ENCODE measurements at places on chromosomes 2 and 18. TPM values are rescaled to one million over a fixed set of nuclear protein-coding genes. Genes with fewer than 3 reads are reported as not detected.

The CCDC74B gene
- 1.0 TPM for total RNA-seq

The SP100 gene
- total RNA-seq = 38.8 TPM

The NDC80 gene
- total RNA-seq = 9.4 TPM

The SPATA3 gene
- not detected for total RNA-seq

The SERPINB10 gene
- total RNA-seq = 7.0 TPM

The EPC2 gene
- total RNA-seq = 45.2 TPM

The INHA gene
- 1.5 TPM for total RNA-seq

The TUBB8B gene
- not detected for total RNA-seq

The CCDC141 gene
- total RNA-seq = 39.1 TPM

The TTN gene
- 5,137 TPM for total RNA-seq

The WNT10A gene
- total RNA-seq = 5.7 TPM

The TMEM214 gene
- 21.0 TPM for total RNA-seq

The KCNE4 gene
- 6.7 TPM for total RNA-seq

GRCh38 chr2:16441431-16441830, 224.2 kb downstream of the CYRIA start:
- no peak for DNase-seq

- DNase-seq = peak; percentile 45
Observed at GRCh38 chr2:238528953-238529781, 102.4 kb downstream of the ASB1 start.

DNA sequence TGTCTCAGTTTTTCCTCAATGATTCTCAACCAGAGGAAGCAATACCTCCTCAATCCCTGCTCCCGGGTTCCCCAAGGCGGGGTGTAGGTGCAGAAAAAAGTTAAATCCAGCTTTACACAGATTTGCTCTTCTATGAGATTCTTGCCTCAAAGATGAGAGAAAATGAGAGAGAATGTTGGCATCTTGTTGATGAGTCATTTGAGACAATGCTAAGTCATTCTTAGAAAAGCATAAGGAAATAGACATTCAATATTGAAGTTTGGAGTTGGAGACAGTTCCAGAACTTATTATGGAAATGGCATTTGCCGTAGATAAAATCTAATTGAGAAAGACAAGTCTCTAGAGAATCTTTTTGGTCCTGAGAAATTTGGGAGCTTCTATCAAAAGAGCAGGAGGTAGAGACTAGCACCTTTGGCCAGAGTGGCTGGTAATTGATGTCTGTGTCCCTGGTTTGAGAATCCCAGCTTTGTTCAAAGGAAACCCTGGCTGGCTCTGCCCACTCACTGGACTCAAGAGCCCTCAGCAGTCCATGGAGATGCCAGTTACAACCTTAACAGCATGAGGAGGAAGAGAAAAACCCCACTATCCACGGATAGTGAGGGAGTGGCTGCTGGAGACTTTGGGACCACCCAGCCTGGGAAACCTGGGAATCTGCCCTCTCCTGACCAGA, 181.2 kb downstream of the FAM124B start:
- no peak for DNase-seq

GRCh38 chr2:239225371-239225851, 175.4 kb downstream of the HDAC4 start:
- no peak for DNase-seq

DNA sequence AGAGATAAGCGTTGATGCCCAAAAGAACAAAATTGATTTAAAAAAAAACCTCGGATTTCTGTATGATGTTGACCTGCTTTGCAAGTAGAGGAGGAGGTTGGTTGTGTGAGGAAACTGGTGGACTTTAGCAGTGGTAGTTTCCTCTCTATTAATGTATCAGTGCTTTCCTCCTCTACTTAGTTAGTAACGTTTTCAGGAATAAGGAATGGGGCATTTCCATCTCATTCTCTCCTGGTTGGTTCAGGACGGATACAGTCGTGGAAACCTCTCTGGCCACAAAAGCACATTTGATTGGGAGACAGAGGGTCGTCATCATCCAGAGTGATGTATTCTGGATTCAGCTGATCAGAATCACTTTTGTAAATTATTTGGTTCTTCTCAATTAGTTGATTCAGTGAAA, 1.5 kb downstream of the FHOD3 start:
- DNase-seq = no peak

DNA sequence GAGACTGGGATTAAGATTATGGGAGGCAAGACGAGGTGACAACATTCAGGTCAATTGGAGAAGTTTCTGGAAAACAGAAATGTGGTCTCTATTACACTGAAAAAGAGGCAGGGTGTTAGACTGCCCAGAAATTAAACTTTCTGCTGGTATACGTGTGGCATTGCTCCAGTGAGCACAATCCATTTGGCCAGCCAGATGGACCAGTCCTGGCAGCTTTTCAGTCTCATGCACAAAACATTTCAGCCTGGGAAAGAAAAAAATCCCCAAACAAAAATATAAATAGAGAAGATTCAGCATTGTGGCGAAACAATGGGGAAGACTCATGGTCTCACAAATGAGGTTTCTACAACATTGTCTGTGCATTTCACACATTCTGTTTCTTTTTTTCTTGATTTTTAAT, 113.9 kb downstream of the HNMT start:
- DNase-seq = no peak

DNA sequence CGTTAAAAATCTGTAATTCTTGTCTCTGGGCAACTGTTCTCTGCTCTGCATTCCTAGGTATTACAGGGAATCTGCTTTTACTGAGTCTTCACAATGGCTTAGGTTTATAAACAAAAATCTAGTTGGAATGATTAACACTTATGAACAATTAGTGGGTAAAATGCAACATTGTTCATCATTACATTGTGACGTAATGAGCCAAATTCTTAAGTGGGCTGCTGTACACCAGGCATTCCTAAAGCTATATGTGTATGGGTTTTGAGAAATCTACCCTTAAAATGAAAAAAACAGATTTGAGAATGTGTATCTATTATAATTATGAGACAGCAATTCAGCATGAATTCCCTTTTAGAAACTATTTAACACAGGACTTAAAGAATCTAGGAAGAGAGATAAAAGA, 41.5 kb upstream of the ERBB4 start:
- no peak for DNase-seq

GRCh38 chr2:176500901-176501300, 231.7 kb downstream of the MTX2 start:
- no peak for DNase-seq

GRCh38 chr2:173427887-173428668, 73.4 kb downstream of the CDCA7 start:
- peak; percentile 82 for DNase-seq

GRCh38 chr2:172089633-172090032, 4.3 kb downstream of the DLX1 start:
- no peak for DNase-seq

DNA sequence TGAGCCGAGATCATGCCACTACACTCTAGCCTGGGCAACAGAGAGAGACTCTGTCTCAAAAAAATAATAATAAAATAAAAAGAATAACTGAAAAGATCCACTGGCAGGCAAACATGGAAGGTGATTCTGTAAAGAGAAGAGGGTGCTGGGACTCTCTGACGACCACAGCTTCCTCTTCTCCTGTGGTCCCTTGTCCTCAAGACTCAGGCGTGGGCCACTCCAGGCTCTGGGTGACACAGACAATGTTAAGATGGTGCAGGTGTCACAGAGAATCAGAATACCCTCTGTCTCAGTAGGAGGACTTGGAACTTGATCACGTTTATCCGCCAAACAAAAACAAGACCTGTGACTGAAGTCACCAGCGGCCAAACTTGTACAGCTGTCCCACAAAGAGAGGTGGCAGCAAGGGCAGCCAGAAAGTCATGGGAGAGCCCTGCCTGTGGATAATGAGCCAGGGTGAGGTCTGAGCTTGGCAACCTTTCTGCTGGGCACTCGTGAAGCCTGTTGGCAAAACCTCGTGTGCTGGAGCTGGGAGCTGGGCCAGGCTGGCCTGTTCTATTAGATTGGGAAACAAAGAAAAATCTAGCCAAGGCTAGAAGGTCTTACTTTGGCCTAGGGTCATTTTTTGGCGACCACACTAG, 76.4 kb upstream of the ITGA6 start:
- peak; percentile 85 for DNase-seq

GRCh38 chr2:177245010-177245422, 19.5 kb downstream of the NFE2L2 start:
- peak; percentile 48 for DNase-seq

DNA sequence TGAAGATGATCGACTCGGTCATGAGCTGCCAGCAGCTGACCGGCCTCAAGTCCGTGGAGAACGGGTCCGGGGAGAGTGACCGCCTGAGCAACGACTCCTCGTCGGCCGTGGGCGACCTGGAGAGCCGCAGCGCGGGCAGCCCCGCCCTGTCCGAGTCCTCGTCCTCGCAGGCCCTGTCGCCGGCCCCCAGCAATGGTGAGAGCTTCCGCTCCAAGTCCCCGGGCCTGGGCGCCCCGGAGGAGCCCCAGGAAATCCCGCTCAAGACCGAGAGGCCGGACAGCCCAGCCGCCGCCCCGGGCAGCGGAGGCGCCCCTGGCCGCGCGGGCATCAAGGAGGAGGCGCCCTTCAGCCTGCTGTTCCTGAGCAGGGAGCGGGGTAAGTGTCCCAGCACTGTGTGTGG, 14.9 kb downstream of the SALL3 start:
- no peak for DNase-seq

GRCh38 chr2:55155206-55155605, 76.9 kb downstream of the CLHC1 start:
- DNase-seq = no peak

DNA sequence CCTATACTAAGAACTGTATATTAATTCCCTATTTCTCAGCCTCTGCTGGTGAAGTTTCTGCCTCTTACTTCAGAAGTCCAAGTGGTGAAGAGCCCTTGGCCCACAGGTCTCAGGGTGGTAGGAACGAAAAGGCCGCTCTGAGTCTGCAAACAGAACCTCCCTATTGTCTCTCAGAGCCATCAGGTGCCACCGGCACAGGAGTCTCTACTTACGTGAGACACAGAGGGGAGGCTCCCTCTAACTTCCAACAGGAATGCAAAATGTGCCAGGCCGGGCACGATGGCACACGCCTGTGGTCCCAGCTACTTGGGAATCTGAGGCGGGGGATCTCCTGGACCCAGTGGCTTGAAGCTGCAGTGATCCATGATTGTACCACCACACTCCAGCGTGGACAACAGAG, 143.0 kb downstream of the TPO start:
- no peak for DNase-seq

- DNase-seq = no peak
Observed at GRCh38 chr2:115094441-115094840, 652.0 kb downstream of the DPP10 start.

DNA sequence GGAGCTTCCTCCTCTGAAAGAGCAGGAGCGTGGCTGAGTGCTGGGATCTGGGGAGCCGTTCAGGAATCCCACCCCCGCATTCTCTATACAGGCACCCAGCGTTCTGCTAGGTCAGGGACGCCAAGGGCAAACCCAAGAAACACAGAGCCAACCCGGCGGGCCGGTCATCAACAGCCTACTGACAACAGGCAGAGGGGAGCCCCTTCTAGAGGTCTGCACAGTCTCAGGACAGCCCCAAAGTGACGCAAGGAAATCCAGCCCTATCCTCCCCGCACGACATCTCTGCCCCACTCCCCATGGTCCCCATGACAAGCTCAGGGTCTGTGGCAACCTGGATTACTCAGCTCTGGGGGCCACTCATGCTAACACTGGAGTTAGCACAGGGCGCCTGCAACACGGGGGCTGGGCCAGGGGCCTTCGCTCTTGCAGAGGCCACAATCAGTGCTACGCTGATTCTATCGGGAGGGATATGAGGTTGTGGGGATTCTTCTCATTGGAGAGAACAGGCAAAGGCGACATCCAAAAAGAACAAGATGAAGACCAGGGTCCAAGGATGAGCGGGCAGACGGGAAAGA, 81.6 kb downstream of the PXDN start:
- DNase-seq = no peak

DNA sequence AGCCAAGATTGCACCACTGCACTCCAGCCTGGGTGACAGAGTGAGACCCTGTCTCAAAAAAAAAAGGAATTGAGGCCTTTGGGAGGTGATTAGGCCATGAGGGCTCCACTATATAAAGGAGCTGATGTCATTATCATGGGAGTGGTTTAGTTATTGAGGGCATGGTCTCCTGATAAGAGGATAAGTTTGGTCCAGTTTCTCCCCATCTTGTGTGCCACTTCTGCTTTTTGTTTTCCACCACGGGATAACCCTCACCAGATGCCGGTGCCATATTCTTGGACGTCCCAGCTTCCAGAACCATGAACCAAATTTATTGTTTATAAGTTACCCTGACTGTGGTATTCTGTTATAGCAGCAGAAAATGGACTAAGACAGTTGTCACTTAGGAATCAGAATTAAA, 125.8 kb downstream of the C1D start:
- DNase-seq = no peak

- no peak for DNase-seq
Observed at GRCh38 chr2:58970365-58970764, 729.2 kb upstream of the FANCL start.

GRCh38 chr2:224160917-224161316, 121.8 kb upstream of the SERPINE2 start:
- DNase-seq = no peak

DNA sequence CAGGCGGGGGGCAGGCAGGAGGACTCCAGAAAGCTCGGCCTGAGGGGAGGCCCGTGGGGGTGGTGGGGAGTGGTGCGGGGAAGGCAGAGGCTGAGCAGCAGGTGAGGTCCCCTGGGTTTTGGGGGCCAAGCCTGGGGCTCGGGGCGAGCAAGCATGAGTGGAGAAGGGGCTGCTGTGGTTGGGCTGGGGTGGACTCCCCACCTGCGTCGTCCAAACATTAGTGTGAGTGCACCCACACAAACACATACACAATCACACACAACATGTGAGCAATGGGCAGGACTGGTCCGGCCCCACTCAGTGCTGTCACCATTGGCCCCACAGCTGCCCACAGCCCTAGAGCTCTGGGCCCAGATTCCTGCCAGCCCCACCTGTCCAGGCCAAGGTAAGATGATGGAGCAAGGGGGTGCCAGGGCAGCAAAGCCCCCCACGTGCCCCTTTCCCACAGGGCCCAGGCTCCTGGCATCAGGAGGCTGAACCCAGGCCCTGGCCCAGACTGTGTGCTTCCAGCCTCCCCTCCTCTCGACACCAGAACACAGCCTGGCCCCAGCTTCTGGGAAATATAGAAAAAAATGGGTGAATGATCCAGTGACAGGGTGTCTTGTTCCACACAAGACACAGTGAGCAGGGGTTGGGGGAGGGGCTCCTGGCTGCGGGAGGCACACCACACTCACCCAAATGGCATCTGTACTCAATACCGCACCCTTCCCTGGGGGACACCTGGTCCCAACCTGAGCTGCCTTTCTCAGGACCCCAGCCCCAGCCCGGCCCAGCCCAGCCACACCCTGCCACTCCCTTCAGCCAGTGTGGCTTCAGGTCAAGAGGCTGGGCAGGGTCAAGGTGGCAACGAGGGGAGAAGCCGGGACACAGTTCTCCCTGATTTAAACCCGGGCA, 463 bp upstream of the ALPP start:
- no peak for DNase-seq

- no peak for DNase-seq
Observed at GRCh38 chr2:83388804-83389203, 1070.3 kb downstream of the SUCLG1 start.

GRCh38 chr2:120736624-120737339, 1.1 kb downstream of the GLI2 start:
- peak; percentile 93 for DNase-seq

DNA sequence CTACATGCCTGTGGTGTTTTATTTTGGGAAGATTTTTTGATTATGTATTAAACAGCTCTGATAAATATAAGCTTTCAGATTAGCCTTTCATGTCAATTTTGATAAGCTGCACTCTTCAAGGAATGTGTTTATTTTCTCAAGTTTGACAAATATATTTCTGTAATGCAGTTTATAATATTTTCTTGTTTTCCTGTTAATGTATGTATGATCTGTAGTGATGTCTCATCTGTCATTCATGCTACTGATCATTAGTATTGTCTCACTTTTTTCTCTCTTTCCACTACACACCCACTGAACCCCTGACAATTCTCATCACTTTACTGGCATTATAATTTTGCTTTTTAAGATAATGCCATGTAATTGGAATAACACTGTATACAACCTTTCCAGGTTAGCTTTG, 100.9 kb downstream of the TMEM18 start:
- no peak for DNase-seq

Data from tongue (tissue), 3 donors.